ENCODE measurements at places on chromosomes 16 and 17.

DNA sequence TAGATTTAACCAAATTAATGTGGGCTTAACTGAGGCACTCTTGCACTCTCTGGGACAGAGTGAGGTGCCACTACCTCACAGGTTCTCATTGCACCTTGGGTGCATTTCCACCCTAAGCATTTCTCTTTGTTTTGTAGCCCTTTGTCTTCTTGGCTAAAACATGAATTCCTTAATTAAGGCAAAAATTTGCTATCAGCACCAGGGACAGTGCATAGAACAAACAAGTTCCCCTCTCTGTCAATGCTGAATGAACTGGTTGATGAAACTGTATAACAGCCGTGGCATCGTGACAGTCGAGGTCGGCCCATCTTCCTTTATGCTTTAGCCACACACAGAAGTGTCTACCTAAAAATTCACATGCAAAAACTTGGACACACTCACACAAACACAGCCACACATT, 74.8 kb downstream of the HS3ST2 start:
- no peak for ATAC-seq

- ATAC-seq = no peak
Observed at GRCh38 chr17:700504-701094, 14.0 kb downstream of the VPS53 start.

- no peak for ATAC-seq
Observed at GRCh38 chr17:67944035-67944434, 52.2 kb downstream of the C17orf58 start.

DNA sequence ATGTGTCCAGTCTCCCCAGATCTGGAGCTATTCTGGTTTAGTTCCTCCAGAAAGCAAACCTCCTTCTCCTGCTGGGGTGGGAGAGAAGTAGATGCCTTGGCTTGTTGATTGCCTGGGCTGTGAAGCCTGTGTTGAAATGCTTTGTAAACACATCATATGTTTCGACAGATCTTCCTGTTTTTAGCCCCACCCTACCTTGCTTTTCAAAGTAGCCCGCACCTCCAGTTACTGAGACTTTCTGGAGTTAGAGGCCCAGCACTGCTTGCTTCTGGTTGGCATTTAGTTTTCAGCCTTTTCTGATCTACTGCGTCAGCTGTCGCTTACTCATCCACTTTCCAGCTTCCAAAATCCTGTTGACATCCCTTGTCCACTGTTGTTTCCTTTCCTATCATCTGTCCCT, 17.9 kb upstream of the NDEL1 start:
- no peak for ATAC-seq

- ATAC-seq = no peak
Observed at GRCh38 chr17:18933102-18934058, 18.6 kb upstream of the SLC5A10 start.

DNA sequence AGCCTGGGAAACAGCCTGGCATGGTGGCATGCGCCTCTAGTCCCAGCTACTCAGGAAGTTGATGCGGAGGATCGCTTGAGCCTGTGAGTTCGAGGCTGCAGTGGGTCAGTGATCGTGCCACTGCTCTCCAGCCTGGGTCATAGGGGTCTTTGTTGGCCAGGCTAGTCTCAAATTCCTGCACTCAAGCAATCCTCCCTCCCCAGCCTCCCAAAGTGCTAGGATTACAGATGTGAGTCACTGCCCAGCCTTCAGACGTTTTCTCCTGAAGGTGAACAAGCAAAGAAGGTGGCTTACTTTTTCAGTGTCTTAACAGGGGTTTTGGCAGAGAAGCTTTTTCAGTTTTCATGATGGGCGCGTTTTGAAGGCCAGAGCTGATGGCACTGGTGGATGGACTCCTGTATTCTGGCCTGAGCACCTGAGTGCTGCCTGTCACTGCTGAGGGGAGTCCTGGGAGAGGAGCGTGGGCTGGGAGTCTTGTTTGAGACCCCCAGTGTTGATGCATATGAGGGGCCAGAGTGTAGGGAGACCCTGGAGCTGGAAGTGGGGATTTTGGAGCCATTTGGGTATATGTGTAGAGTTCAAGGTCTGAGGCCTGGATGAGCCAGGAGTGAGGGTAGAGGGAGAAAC, 41.4 kb downstream of the FOXK2 start:
- no peak for ATAC-seq

DNA sequence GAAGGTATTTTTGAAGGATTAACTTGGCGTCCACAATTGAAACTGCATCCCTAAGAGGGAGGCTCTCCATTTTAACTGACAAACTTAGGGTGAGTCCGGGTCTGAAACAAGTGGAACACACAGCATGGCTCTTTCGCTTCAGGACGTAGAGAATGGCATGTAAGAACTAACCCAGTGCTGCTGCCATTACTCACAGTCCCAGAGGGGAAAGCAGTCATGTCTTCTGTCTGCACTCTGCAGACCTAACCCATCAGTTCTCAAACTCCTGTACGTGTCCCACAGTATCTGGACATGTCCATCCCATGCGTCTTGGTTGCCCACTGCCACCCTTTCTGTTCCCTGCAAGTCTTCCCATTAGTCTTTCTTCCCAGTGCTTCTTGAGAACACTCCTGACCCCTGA, 563 bp downstream of the ST6GALNAC1 start:
- ATAC-seq = no peak

DNA sequence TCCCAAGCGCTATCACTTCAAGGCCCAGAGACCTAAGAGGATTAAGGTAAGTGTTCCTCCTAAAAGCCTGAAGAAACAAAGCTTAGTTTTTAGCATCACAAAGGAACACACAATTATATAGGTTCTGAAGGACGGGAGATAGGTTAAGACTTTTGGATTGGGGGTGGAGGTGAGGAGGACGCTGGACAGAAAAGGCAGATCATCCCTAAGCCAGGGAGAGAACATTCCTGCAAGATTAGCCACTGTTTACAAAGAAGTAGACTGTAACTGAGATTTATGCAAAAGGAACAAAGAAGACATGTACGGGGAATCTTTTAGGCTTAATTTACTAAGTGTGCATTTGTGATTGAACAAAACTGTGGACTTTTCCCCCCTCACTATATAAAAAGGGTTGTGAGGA, 184.1 kb upstream of the IRX5 start:
- no peak for ATAC-seq

- no peak for ATAC-seq
Observed at GRCh38 chr16:69934751-69935150, 16.4 kb upstream of the CLEC18A start.

DNA sequence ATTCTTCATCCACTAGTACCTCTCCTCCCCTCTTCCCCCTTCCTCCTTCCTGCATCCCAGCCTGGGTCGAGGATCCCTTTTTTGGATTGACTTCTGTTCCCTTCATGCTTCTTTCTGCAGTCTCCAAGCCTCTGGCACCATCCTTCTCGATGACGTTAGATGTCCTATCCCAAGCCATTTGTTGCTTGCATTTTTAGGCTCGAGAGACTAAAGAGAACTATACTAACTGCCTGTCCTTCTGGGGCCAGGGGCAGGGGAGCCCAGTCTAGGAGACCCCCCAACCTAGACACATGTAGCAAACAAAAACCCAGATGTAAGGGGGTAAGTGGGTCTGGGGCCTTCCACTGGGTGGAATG, 23.9 kb downstream of the UNK start:
- no peak for ATAC-seq

GRCh38 chr16:80586476-80586875, 45.7 kb downstream of the DYNLRB2 start:
- no peak for ATAC-seq

DNA sequence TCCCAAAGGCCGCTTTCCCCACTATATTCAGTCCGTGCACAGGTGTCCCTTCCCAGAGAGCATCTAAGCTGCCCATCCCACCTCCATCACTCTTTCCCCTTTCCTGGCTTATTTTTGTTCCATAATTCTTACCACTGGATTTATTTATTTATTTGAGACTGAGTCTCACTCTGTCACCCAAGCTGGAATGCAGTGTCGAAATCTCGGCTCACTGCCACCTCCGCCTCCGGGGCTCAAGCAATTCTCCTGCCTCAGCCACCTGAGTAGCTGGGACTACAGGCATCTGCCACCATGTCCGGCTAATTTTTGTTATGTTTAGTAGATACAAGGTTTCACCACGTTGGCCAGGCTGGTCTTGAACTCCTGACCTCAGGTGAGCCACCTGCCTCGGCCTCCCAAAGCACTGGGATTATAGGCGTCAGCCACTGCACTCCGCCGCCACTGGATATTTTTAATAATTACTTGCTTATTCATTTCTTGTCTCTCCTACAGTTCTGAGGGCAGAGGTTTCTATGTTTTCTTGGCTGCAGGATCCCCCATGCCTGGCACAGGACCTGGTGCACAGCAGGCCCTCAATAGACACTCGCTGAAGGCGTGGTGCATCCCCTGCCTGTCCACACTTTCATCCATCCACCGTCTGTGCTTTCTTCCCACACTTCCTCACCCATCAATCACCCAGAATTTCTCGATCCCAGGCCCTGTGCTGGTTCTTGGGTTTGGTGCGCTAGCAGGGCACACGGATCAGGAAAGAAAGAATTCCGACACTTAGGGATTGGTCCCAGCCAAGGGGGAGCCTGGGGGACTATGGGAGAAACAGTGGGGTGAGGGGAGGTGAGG, 9.9 kb upstream of the ADGRG1 start:
- ATAC-seq = no peak

- no peak for ATAC-seq
Observed at GRCh38 chr16:48014349-48015135, 141.3 kb downstream of the ABCC12 start.

- peak; percentile 96 for ATAC-seq
Observed at GRCh38 chr17:38898812-38899348, 26.5 kb upstream of the LASP1NB start.

DNA sequence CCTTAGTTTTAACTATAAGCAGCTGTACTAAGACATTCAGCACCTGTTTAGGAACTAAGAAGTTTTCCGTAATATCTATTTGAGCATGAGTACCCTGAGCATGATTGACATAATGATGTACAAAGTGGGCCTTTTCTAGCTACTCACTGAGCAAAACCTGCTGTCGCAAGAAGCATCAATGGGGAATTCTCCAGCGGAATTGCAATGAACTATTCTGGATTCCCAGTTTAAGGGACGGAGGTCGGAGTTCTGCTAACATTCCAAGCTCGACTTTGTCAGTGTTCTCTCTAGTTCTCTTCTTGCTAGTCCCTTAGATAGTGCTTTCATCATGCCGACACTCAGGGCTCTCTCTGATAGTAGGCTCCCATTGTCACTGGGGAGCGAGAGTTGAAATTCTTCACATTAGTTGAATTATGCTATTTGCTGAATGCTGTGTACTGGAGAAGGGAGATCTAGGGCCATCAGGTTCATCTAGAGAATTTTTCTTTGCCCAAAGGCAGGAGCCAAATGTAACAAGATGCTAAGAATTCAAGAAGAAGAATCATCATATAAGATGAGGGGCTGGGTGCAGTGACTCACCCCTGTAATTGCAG, 40.2 kb upstream of the MYH2 start:
- ATAC-seq = no peak

DNA sequence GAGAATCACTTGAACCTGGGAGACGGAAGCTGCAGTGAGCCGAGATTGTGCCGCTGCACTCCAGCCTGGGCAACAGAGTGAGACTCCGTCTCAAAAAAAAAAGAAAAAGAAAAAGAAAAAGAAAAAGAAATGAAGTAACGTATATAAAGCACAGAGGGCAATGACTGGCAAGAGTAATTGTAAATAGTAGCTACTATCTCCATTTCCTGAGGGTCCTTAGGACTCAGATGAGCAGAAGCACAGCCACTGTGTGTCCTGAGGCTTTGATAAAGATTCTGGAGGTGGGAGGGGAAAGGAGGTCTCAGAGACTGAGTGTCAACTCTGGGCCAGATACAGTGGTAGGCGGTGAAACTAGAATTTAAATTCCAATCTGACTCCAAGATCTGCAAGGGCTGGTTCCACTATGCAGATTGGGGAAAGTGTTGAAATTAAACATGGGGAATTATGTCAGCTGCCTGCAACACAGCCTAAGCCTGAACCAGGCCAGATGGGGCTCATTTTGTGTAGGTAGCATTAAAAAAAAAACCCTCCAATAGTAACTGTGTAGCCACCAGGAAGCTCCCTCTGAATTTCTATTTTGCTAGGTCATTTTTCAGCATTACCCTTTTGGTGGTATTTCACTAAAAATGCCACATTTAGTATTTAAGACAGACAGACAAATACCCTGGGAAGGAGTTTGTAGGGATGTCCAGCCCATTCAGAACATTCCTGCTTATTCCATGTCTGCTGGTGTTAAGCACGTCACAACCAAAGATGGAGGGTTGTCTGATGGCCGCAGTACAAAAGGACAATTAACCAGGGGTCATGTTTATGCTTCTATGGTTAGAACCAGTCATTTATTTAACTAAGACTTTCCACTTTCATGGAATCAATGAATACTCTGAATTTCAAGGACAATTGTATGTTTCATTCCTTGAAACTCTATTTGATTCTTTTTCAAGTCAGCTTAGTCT, 46.1 kb downstream of the TBX4 start:
- no peak for ATAC-seq

DNA sequence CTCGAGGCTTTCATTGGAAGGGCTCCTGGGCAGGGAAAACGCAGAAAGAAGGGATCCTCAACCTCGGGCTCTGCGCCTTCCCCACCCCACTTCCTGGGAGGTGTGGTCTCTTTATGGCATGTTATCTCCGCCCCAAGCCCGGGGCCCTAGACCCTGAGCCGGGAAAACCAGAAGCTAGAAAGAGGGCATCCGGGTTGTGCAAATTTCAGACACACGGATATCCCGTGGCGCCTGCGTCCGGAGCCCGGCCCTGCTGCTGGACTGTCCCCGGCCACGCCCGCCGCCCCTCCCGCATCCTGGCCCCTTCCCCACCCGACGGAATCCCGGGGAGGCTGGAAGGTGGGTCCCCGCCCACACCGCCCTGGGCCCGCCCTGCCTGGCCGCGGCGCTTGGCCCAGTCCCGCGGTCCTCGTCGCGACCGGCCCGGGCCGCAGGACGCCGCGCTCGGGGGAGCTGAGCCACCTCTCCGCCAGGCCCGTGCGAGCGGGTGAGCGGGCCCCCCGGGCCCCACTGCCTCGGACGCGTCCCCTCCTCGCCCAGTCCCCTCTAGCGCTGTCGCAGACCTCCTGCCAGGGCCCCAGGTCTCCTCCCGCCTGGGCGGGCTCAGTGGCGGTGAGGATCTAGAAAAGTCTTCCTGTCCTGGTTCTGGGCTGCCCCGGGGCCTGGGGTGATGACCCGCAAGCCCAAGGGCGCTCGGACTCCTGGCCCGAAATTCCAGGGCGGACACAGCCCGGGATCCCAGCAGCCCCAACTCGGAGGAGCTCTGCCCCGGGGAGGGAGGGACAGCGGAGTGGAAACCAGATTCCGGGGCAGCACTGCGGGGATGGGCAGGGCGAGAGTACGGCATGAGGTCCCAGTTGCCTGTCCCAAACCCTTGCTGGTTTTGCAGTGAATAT, at the start of gene SLC16A5:
Gene SLC16A5, plus strand, starts transcription at position 397 of the 896 bp plus-strand sequence. CDS start 5,683 bp downstream, outside the sequence.
- peak; percentile 68 for ATAC-seq

DNA sequence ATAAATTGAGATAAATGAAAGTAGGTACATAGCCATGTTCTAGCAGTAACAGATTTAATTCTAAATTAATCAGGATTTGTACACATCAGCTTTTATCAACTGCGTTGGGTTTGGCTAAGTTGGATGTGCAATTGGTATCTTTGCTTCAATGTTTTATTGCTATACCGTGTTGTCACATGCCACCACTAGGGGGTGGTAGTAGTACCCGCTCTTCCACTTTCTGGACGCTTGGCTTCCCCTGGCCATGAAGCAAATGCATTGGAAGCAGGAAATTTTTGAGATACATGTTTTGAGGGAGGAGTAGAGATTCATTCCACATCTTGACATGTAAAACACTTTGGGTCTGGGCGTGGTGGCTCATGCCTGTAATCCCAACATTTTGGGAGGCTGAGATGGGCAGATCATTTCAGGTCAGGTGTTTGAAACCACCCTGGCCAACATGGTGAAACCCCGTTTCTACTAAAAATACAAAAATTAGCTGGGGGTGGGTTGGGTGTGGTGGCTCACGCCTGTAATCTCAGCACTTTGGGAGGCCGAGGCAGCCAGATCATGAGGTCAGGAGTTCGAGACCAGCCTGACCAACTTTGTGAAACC, 58.6 kb downstream of the EMP2 start:
- ATAC-seq = peak; percentile 27
